ENCODE measurements at places on chromosomes 3 and 15.

DNA sequence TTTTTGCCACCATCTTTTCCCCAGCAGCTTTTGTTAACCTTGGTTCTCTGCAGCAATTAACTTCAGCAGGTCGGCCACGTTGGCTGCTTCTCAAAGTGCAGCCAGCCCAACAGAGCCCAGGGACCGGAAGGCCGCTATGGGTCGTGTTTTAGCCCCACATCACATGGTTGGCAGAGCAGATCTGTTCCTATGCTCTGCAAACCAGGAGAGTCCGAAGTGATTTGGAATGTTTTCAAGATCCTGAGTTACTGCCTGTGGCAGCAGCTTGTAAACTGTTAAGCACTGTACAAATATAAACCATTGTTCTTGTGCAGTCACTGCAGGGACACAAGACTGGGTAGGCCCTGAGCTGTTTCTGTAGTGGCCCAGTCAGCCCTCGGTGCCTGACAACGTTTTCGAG lies 69.6 kb upstream of the MYZAP start:
- DNase-seq: no peak

- DNase-seq: no peak
Observed at GRCh38 chr15:31371520-31372240, 45.0 kb downstream of the KLF13 start.

DNA sequence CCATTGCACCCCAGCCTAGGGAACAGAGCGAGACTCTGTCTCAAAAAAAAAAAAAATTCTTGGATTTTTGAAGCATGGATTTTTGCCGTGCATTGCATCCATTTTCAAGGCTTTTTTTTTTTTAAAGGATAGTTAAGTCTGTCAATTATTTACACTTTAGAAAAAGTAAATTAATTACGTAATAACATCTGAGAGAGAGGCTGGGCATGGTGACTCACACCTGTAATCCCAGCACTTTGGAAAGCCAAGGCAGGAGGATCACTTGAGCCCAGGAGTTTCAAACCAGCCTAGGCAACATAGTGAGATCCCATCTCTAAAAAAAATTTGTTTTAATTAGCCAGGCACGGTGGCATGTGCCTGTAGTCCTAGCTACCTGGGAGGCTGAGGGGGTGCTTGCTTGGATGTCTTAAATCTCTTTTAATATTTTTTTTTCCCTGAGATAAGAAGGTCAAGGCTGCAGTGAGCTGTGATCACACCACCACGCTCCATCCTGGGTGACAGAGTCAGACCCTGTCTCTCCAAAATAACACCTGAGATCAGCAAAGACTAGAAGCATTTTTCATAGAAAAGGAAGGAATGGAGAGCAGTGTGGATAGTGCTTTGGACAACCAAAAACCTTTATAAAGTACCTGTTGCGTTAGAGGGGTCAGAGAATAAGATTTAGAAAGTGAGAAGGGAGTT lies 6.8 kb upstream of the SENP7 start:
- no peak for DNase-seq

- DNase-seq: no peak
Observed at GRCh38 chr3:9135526-9135925, 113.9 kb downstream of the SRGAP3 start.

- DNase-seq: no peak
Observed at GRCh38 chr3:152234657-152235375, 33.9 kb upstream of the MBNL1 start.

- no peak for DNase-seq
Observed at GRCh38 chr3:133757701-133758567, 11.7 kb downstream of the TF start.

GRCh38 chr3:73175698-73176097 lies 114.2 kb downstream of the EBLN2 start:
- no peak for DNase-seq

DNA sequence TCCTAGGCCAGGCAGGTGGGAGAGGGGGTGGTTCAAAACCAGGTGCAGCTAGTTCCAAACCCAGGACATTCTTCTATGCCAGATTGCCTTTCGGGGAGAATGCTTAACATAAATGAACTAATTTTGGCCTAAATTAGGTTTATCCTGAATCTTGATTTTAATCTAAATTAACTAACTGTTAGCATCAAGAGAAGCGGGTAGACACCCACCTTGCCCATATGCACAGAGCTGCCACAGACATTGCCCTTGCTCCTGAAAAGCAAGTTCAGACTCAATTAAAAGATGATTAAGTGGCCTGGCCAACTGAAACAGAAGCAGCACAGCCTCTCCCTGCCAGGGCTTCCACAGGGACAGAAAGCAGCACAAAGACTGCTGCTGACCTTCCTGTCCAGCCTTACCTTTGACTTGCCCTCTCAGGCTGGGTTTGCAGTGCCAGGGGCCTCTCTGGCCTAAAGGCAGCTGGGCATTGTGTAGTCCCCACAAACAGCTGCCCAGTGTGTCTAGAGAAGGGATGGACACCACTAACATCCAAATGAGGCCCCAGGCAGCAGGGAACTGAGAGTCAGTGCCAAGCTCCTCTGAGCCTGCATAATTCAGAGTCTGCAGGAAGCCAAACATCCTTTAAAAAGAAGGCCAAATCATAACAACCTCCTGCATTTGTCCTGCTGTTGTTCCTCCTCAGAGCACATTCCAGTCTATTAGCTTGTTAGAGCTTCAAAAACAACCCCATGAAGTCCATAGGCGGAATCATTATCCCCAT lies 15.4 kb upstream of the OXTR start:
- no peak for DNase-seq

DNA sequence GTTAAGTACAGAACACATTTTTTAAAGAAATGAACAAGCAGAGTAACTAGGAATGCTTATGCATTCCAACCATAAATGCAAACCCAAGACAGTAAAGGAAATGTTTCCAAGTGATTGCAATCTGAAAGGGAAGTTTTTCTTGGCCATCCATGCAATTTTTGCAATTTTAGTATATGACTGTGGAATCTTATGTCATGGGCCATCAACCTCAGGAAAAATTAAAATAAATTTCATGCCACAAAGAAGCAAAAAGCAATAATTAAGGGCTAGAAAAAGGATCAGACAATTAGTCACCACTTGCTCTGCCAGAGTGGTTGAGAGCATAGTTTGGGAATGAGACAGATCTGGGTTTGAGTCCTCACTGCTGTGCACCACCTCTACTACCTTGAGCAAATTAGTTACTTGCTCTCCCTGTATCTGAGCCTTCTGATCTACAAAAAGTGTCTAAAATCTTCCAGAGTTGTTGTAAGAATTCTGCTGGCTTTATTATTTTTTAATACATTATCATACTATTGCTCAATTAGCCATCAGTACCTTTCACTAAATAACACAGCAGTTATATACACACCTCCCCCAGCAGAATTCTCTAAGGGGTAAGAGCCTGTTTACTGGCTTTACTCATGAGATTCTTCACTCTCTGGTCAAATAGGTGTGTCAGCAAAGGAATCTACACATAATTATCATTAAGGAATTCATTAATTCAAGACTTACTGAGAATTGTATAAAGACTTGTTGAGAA lies 49.7 kb upstream of the FBN1 start:
- DNase-seq: no peak

- DNase-seq: no peak
Observed at GRCh38 chr15:40877694-40878093, 3.7 kb upstream of the RHOV start.

DNA sequence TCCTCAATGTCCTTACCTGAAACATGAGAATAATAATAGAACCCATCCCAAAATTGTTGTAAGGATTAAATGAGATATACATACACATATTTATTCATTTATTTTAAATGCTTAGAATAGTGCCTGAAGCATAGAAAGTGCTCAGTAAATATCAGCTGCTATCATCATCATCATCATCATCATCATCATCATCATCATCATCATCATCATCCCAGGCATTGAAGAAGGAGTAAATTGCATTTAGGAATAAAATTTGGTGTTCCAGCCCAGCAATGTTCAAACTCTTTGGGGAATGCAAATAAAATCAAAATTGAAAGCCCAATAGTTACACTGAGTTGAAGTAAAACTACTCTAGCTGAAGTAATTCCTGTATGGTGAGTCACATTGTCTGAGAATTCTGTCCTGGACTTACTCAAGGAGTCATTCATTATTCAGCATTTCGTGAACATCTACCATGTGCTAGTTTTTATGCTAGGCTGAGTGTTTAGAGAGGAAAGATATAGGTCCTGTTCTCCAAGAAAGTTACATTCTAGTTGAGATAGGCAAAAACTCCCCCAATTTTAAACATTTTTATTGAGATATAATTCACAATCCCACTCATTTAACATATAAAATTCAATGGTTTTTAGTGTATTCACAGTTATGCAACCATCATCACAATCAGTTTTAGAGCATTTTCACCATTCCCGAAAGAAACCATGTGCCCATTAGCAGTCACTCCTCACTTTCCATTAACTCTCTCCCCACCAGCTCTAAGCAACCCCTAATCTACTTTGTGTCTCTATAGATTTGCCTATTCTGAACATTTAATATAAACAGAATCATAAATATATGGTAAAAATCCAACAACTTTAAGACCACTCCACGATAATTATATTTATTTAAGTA lies 107.2 kb downstream of the FRMD5 start:
- DNase-seq: no peak

All from stimulated activated CD4-positive, alpha-beta T cell treated with anti-CD3 and anti-CD28 coated beads, Interleukin-15, amount 100 ng/mL, for 24 hours (primary cell).